ENCODE measurements at places on chromosomes 13 and 19.

DNA sequence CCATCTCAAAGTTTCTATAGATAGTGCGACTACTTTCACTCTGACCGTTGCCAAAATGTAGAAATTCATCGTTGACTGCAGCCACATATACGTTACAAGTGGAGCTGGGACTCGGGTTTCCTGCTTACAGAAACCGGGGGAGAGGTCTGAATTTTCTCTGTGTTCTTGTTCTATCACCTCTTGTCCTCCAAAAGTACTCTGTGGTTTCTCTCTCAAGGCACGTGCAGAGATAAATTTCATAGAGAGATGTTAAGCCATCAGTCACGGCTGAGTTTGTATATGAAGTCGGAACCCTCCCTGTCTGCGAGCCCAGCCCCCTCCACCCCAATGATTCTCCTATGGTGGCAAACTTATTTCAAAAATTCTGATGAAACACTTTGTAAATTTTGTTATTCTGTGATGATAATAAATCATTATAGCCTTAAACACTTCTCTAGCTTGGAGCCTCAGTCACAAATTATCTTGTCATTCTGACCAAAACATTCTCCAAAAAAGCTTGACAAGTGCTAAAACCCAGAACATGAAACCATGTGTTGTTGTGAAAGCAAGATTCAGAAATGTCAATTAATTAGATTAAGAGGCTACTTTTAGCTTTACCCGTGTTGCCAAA, 87.5 kb downstream of the TSHZ3 start:
- DNase-seq = no peak

GRCh38 chr13:51905787-51906186, 44.0 kb downstream of the CCDC70 start:
- DNase-seq = no peak

GRCh38 chr13:98976941-98977340, 923 bp downstream of the DOCK9 start:
- DNase-seq = no peak

GRCh38 chr19:33208371-33208895, 14.3 kb downstream of the LRP3 start:
- no peak for DNase-seq

DNA sequence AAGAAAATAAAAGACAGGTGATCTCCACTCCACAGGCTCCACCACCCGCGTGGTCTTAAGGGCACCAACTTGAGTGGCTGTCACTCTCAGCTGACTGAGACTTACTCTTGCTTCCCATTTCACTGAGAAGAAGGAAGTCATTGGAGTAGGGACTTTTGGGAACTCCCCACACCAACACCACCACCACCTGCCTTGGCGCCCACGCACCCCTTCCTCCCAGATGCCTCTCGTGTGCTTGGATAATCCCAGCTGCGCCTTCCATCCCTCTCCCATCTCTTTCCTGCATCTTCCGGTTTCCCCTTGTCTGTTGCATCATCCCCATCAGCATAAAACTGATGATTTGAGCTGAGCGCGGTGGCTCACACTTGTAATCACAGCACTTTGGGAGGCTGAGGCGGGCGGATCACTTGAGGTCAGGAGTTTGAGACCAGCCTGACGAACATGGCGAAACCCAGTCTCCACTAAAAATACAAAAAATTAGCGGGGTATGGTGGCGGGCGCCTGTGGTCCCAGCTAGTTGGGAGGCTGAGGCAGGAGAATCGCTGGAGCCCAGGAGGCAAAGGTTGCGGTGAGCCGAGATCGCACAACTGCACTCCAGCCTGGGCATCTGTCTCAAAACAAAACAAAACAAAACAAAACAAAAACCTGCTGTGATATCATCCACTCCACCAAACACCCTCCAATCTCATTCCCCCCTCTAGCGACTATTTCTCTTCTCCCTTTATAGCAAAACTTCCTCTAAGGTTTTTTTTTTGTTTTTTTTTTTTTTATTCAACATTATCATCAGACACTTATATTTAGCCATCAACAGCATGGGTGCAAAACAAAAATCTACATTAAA, 25.5 kb downstream of the AP2S1 start:
- no peak for DNase-seq

GRCh38 chr13:96700657-96701056, 293.6 kb downstream of the OXGR1 start:
- no peak for DNase-seq

- no peak for DNase-seq
These were observed 1.4 kb upstream of the GIPC1 start for GRCh38 chr19:14497228-14497921.

GRCh38 chr13:113860051-113860664, 3.7 kb downstream of the GAS6 start:
- DNase-seq = no peak

- DNase-seq = peak; percentile 94
These were observed at the start of gene ZNF317 for GRCh38 chr19:9140159-9140874. Gene ZNF317, plus strand, starts transcription at chr19:9140397. Its CDS starts 15,620 bp downstream, at chr19:9156017.

DNA sequence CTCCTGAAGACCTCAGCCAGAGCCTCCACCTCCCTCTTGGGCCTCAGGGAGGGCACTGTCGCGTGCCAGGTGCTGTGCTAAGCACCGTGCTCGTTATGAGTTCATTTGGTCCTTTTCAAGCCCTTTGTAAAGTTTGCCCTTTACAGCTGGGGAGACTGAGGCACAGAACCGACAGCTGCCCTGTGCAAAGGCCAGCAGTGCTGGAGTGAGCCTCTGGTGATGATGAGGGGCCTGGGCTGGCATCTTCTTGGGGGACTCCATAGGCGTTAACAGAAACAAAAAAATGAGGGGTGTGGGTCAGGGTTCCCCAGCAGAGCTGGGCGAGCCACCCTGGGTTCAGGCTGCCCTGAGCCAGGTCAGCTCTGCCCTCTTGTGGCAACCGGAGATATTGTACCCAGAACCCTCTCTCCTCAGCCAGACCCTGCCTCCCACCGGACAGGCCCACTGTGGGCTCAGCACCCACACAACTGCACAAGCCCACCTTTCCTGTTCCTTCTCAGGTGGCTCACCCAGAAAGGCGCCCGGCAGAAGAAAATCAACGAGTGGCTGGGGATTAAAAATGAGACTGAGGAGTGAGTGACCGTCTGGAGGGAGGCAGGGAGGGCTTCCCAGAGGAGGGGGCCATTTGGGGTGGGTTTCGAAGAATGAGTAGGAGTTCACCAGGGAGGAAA, 5.5 kb upstream of the IFI30 start:
- no peak for DNase-seq

DNA sequence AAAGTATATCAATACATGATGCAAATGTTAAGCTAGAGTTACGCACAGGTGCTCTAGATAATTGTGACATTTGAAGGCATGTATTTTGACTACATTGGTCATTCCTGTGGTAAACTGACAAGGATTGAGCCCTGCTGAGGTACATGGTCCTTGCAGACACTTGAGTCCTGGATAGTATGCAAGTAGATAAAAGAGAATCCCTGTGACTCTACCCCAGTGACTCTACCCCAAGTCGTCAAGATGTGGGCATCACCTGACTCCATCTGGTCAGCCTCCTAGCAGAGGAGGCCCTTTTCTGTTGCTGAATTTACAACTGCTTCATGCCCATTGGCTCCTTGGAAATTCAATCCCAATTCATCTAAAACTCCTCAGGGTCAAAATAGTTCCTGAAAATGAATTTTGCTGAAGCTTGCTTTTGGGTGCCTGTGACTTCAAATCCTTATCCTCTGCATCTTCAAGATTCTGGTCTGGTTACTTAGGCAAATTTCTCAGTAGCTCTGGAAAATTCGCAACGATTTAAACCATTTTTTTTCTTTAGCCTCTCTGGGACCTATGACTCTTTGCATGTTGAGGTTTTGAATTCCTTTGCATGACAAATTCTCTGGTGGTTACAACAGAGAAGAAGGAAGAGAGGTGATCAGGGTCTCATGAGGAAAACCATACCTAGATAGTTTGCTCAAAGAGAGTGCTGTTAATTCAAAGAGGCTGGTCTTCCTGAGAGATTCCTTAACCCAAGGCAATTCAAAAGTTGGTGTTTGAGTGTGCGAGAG, 422.1 kb downstream of the FGF9 start:
- no peak for DNase-seq

- DNase-seq = no peak
These were observed 66.5 kb upstream of the USPL1 start for GRCh38 chr13:30551189-30551588.

GRCh38 chr19:43667126-43667875, 2.7 kb downstream of the PLAUR start:
- DNase-seq = no peak

DNA sequence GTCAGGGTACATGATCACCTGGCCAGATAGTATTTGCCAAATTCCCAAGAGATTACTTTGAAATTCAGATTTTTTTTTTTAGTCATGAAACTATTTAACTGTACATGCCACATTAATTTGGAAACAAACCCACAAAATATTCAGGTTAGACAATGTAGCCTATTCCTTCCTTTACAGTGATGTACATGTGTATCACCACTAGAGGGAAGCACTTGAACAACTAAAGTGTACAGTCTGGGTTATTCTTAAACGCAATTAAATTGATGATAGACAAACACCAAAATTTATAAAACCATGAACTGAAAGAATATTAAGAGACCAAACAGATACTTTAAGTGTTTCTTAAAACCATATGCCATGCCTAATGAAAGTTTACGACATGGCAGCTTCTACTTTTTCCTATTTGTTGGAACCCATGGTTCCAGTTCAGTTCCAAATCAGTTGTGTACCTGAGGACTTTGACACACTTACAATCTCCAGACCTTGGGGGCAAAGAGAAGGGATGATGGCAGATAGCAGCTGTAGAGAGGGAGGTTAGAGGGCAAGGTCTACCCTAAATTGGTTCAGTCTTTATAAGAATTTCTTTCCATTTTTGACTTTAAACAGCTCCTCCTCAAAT, 52.8 kb downstream of the TNFSF13B start:
- DNase-seq = no peak

DNA sequence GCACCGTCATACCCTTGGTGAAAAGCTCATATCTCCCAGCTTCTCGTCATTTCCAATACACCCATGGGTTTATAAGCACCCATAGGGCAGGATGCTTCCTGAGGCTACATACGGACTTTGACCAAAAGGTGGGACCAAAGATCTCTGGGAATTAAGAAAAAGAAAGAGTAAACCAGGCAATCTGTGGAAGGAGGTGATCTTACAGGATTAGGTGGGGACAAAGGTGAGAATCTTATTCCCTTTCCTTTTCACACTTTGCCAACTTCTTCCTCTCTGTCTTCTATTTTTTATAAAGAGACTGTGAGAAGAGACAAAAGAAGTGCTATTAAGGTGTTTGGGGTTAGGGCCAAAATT, 172.0 kb downstream of the DLEU7 start:
- DNase-seq = no peak

GRCh38 chr13:38905861-38906260, 84.8 kb downstream of the STOML3 start:
- no peak for DNase-seq

DNA sequence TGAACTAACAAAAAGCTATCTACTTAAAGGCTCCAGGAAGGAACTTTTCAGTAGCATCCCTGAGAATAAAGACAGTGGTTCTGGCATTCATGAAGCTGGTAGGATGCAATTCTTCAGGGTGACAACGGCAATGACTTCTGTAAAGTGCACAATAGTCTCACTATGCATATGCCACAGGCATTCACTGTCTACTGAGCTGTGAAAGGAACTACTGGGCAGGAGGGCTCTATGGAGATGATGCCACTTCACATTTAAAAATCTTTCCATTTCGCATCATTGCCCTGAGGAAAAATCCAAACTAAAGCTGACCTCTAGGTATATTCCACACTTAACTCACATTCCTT, 2020.6 kb upstream of the PCDH20 start:
- no peak for DNase-seq

DNA sequence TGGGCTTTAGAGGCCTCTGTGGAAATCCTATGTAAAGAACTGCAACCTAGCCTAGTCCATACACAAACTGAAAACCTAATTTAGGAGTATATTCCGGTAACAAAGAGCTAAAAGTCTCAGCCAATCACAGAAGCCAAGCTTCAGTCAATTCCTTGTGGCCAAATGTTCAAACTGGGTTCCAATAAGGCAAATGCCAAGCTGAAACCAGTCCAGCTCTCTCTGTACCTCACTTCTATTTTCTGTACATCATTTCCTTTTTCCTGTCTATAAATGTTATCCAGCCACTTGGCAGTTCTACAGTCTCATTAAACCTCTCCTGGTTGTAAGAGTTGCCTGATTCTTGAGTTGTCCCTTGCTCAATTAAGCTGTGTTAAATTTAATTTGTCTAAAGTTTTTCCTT, 31.7 kb upstream of the UBL3 start:
- DNase-seq = no peak

- no peak for DNase-seq
These were observed 490.0 kb upstream of the SGCG start for GRCh38 chr13:22690756-22691155.

GRCh38 chr19:49853852-49854377, 3.0 kb downstream of the PTOV1 start:
- no peak for DNase-seq

- no peak for DNase-seq
These were observed 547.0 kb upstream of the SLITRK5 start for GRCh38 chr13:87123987-87124784.

DNA sequence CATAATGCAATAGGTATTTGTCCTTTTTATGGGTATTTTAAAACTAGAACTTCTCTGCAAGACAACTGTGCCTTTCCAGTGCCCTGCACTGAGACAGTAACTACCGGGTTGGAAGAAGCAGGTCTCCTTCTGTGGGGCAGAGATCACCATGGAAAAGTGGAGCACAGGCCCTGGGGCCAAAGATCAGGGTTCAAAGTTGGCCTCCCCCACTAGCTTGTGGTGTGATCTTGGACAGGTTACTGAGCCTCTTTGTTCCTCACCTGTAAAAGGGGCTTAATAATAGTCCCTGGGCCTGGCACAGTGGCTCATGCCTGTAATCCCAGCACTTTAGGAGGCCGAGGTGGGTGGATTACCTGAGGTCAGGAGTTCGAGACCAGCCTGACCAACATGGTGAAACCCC, 68.3 kb downstream of the CEBPG start:
- no peak for DNase-seq

DNA sequence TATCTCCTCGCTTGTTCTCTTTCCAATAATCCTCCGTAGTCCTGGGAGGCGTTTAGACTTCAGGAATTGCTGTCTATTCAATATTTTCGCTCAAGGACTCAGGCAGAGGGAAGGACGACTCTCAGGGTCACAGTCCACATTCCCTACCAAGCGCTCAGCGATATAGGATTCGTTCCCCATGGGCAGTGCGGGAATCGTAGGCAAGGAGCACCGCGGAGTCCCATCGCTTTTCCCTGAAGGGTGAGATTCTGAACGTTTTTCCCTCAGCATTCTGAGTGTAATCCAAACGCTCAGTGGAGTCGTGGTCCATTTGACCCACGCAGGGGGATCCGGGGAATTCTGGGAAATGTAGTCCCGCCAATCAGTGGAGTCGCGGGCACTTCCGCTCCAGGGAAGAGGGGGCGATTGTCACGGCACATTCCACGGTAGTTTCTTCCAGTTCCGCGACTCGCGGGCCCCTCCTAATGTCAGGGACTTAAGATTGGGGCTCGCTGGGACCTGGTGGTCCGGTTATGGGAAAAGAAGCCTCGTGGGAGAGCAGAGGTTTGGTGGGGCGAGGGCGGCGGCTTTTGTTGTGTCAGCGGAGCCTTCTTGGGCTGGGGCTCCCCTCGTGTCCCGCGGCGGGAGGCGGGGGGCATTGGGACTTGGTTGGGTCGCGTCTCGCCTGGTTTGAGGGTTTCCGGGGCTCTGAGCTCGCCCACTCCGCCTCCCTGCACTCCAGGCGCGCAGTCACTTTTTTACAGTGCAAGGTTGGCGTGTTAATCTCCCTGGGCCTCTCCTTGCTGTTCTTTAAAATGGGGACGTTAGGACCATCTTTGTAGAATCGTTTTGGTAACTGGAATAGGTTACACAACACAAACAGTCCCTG, at the start of gene ZNF234:
Gene ZNF234, plus strand, starts transcription at position 364 of the 868 bp plus-strand sequence. CDS start 3,079 bp downstream, outside the sequence.
- DNase-seq = peak; percentile 44

GRCh38 chr19:16537111-16537510, 5.1 kb downstream of the CHERP start:
- DNase-seq = no peak
